ENCODE measurements at places on chromosomes 1 and 21.
A peak's percentile ranks its signal among the peaks of the same experiment; 100 is the strongest.

GRCh38 chr1:16677552-16678431 is 11.0 kb upstream of the RNU1-3 start:
- no peak for DNase-seq

DNA sequence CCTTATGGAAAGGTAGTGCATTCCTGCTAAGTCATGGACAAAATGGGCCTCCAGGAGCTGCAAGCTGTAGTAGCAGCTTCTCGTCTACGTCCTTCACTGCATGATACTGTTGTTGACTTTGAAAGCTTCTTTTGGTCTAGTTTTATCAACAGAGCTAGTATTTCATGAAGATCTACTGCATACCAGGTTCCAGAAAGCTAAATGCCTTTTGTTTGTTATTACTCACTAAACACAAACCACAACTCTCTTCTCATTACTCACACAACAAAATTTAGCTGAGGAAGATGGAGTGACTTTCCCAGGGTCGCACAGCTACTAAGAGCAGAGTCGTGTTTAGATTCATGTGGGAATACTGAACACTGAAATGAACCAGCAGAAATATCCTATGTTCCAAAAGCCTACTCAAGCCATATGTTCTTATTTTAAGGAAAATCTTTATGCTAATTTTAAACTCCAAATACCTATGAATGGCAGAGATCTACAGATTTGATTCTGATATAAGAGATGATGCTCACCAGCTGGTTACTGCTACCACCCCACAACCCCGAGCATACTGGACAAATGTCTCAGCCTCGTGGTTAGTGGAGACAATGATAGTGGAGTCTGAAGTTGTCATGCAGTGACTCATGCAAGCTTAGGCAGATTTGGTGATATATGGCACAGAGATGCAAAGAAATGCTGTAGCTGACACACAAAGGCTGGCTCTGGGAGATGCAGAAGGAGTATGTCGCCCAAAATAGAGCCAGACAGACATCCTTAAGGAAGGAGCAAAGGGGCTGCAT is 20.6 kb downstream of the PGBD2 start:
- DNase-seq: no peak

- DNase-seq: no peak
These were observed 8.3 kb downstream of the MAPKAPK2 start for GRCh38 chr1:206693029-206693428.

DNA sequence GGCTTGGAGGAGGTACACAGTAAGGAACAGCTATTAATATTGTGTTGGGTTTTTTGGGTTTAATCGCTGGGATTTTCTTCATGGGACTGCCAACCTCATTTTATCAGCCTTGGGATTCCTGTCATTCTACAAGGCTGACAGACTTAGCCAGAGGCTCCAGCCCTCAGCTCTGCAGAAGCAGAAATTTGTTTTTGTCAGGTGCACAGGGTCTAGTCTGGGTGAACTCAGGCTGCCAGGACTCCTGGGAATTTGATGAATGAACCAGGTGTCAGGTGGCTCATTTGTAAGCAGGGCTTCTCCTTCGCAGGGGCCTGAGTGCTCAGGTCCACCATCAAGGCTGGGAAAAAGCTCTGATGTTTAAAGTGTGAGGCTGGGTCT is 11.5 kb upstream of the ZNF362 start:
- DNase-seq: peak; percentile 73

GRCh38 chr21:38938343-38938742 is 132.6 kb downstream of the ETS2 start:
- no peak for DNase-seq

DNA sequence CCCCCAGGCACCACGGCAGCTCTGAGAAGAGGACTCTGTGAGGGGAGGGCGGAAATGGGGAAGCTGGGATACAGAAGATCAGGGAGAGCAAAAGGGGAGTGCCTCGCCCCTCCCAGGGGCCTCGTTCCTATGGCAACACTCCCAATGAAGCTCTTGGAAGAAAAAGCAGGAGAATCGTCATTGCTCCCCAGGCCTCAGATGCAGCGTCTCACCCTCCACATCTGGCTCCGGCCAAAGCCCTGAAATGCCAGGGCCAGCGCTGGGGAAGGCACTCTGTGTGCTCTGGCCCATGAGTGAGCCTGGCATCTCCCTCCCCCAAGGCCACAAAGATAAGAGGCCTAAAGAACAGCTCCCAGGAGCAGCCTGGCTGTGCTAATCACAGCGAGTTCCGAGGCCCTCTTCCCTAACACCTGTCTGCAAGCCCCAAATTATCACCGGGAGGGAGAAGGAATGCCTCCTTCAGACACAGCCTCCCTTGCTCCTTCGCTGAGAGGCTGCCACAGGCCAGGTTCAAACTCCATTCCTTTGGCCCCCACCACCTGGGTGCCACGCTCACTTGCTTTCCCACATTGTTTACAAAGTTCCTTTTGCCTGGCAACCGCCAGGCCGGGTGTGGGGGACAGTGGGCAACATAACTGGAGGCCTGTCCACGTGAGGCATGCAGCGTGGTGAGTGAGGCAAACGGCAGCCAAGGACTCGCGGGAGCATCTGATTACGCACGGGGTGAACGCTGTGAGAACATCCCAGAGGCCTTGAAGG is 27.8 kb downstream of the ECE1 start:
- no peak for DNase-seq

GRCh38 chr1:59215766-59216291 is 81.1 kb upstream of the FGGY start:
- DNase-seq: no peak

- peak; percentile 40 for DNase-seq
These were observed 17.2 kb upstream of the RASSF5 start for GRCh38 chr1:206489980-206490770.

DNA sequence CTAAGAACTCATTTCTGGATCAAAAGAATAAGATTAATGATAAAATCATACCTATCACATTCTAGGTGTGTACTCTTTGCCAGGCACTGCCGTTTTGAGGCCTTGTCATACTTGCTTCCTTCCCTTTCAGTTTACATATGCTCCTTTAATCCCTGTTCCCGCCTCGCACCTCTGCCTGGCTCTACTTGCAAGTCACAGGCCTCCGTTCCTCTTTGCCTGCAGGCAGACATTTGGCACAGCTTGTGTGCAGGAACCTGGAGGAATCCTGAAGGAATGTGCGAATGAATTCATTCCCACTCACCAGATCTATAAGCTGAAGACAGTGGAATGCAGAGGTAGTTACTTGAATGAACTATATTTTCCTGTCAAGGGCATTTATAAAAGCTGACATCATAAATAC is 13.8 kb downstream of the WLS start:
- no peak for DNase-seq

- DNase-seq: no peak
These were observed 30.0 kb upstream of the PADI6 start for GRCh38 chr1:17342014-17342441.

DNA sequence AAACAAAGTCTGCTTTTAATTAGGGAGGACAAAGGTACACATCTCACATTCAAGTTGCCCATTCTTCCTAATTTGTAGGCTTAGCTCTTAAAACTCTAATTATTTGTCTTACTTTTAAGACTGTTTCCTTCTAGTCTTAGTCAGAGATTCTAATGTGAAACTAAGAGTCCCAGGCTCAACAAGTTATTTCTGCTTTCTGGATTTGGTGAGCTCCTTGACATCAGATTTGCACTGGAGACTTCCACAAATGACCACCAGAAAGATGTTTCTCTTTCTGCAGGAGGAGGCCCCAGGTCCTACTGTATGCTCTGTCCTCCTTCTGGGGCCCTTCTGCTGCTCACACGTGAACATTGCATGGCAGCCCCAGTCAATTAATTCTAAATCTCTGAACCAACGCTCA is 194.2 kb upstream of the JUN start:
- no peak for DNase-seq

GRCh38 chr1:176605176-176605575 is 142.2 kb downstream of the PAPPA2 start:
- no peak for DNase-seq

DNA sequence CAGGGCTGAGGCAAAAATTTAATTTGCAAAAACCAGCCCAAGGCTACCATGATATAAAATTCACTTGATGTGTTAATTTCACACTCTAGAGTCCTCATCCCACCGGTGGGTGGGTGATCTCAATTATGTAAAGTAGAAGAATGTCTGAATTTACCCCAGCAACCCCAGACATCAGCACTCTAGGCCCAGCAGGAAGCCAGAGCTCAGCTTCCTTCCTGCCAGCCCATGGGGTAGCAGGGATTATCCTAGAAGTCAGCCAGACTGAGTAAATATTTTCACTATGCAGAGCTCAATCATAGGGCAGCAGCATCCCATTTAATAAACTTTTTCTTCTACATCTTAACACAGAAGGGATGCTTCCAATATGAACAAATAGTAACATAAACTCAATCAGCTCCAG is 71.0 kb downstream of the SIPA1L2 start:
- DNase-seq: no peak

- no peak for DNase-seq
These were observed 1041.8 kb downstream of the PLA2G4A start for GRCh38 chr1:187870552-187870951.

- DNase-seq: no peak
These were observed 788 bp upstream of the EDEM3 start for GRCh38 chr1:184755226-184756065.

GRCh38 chr1:8679929-8680663 is 137.3 kb downstream of the RERE start:
- DNase-seq: no peak

DNA sequence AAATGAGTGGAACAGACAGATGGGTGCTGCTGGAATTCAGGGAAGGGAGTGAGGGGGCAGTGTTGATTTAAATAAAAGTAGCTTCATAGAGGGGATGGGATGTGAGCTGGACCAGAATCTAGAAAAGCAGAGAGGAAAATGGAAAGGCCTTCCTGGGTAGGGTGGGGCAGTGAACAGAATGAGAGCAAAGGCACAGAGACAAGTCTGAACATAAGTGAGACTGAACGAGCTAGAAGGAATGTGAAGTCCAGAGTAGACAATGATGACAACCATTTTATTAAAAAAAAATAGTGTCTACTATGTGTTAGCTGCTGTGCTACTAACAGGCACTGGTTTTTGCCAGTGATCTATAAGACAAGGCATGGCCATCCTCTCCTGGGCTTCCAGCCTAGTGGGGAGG is 36.0 kb downstream of the ELK4 start:
- no peak for DNase-seq

DNA sequence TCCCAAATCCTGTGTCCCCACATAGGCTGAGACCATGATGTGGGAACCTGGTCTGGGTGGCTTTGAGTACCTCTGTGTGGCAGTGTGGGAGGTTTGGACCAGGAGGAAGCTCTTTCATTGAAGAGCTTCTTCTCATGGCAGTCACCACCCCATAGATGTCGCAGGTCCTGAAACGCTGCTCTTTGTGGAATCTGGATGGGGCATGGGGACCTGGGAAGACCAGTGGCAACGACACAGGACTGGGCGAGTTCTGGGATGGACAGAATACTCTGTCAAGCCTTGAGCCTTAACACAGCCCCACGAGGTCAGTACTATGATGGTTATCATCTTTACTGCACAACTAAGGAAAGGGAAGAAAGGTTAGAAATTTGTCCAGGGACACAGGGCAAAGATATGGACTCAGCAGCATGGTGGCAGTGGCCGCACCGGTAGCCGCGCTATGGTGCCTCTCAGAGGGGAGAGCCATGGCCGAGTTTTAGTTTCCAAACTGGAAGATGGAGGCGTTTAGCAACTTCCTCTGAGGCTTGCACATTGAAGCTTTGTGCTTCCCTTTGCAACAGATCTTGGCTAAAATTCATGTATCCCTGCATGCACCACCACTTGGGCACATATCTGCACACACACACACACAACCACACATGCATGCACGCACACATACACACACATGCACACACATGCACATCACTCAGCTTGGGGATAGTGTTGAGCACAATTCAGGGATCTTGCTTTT is 117.7 kb upstream of the C1orf174 start:
- no peak for DNase-seq

- DNase-seq: peak; percentile 29
These were observed 2.8 kb downstream of the ADGRL2 start for GRCh38 chr1:81803431-81804110.

DNA sequence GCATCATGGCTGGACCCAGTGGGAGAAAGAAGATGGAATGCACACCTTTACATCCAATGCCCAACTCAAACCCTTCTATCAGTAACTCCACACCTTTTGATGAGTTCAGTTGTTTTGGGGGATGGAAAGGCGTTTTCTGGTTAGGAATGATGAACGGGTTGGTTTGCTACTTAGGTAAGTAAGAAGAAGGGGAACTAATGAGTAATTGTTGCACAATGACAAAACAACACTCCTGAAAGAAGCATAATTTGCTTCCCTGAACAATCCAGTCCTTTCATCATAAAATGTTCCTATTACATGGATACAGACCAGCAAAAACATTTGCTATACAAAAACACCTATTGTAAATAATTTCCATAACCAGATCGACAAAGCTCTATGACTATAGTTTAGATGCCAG is 35.9 kb upstream of the NFIA start:
- DNase-seq: no peak

DNA sequence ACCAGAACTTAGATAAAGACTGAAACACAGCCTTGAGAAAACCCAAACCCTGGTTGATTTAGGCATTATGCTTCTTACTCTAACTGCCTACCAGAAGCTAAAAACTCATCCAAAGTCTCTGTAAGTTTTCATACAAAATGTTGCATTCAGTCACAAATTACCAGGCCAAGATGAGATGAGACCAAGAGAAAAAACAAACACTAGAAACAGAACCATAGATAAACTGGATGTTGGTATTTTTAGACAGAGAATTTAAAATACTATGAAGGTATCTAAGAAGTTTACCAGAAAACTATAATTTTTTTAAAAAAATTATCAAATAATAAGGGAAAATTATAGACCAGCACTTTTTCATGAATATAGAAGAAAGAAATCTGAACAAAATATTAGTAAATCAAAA is 180.5 kb downstream of the VPS13D start:
- DNase-seq: no peak

GRCh38 chr1:57463343-57463742 is 39.5 kb upstream of the DAB1 start:
- no peak for DNase-seq

GRCh38 chr1:156608036-156608674 is 6.9 kb upstream of the GPATCH4 start:
- DNase-seq: peak; percentile 76

DNA sequence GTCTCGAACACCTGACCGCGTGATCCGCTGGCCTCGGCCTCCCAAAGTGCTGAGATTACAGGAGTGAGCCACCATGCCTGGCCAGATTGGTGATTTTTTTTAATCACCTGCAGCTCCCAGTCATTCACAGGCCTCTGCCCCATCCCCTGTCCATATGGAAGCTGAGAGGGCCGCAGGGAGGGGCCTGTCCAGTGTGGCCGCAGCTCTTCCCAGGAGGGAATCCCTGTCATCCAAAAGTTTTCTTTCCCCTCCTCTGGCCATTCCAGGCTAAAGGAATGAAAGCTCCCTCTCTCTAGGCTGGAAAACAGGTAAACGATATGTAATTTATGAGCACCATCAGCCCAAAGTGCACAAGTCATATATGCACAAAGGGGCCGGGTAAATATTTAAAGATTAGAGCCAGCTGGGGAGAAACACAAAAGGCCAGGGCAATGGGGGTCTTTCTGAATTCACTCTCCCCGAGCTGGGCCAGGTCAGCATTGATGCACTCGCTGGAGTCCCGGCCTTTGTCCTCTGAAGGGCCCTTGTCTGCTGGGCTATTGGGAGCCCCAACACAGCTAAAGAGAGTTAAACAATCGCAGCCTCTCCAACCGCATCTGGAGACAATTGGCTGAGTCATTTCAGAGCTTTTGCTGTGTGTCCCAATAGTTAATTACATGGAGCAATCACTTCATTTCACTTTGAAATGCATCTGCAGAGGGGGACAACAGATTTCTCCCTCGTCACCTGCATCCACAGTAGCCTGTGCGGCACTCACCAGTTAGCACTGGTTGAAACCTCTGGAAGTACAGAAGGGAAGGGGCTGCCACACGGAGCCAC is 3.8 kb upstream of the HES3 start:
- DNase-seq: no peak

GRCh38 chr1:206952171-206952570 is 5.9 kb upstream of the PIGR start:
- no peak for DNase-seq

All from NCI-H2171 (cell line).